ENCODE measurements at places on chromosomes 5 and 9. TPM values are rescaled to one million over a fixed set of nuclear protein-coding genes. Genes with fewer than 3 reads are reported as not detected.

DNA sequence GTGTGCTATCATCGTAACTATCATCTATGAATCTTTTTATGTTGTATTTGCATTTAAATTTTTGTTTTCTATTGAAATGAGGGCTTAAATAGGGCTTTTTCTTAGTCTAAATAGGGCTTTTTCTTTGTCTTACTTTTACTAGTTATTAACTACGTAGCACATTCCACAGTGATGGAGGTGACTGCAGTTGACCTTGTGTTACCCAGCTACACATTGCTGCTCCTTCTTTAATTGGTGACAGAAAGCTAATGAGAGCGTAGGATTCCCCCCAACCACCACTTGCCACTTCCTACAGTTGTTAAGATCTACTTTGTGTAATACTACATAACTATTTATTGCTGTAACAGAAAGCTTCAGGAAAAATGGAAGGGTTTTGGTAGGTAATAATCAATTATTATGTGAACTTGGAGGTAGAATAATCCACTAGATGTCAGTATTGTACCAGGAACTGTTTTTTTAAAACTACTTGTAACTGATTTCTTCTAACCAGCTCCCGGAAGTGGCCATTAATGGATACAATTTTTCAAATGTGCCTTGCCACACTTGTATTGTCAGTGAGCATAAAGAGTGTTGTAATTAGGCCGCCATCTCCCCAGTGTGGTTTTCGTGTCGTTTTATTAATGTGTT lies 18.0 kb downstream of the MTRR start:
- no peak overlapping the region for H3K4me3 ChIP-seq
- DNase-seq = no peak
- H3K27me3 ChIP-seq = no peaks in the 10 kb centered on the region
- H3K4me1 ChIP-seq = peaks cover 12% of the 10 kb centered on the region
- no peak overlapping the region for H3K27ac ChIP-seq
- peaks cover 19% of the 10 kb centered on the region for H3K36me3 ChIP-seq

The AKNA gene
- total RNA-seq = 19.1 TPM

The TMEM171 gene
- total RNA-seq = 3.6 TPM

The POU5F2 gene
- total RNA-seq = 0.62 TPM

Data from chondrocyte (in vitro differentiated cells).